MG63 (cell line): ENCODE measurements at places on chromosomes 3 and 15. TPM values are rescaled to one million over a fixed set of nuclear protein-coding genes. Genes with fewer than 3 reads are reported as not detected.

Gene PDCD7
- total RNA-seq: 32.6 and 43.7 TPM in 2 replicates

Gene ACY1
- 17.2 and 46.4 TPM in 2 replicates for total RNA-seq

Gene SLC2A2
- 0.03 and 0.15 TPM in 2 replicates for total RNA-seq

Gene KCNMB3
- 0.30 and 0.54 TPM in 2 replicates for total RNA-seq

Gene RAB11A
- 306 and 514 TPM in 2 replicates for total RNA-seq

Gene PRTG
- total RNA-seq: 0.42 and 2.9 TPM in 2 replicates
